NCI-H82 (cell line): ENCODE measurements at places on chromosomes 5 and 9.

- peak; percentile 31 for DNase-seq
Measured at GRCh38 chr5:134240421-134240962, 14.6 kb upstream of the PPP2CA start.

DNA sequence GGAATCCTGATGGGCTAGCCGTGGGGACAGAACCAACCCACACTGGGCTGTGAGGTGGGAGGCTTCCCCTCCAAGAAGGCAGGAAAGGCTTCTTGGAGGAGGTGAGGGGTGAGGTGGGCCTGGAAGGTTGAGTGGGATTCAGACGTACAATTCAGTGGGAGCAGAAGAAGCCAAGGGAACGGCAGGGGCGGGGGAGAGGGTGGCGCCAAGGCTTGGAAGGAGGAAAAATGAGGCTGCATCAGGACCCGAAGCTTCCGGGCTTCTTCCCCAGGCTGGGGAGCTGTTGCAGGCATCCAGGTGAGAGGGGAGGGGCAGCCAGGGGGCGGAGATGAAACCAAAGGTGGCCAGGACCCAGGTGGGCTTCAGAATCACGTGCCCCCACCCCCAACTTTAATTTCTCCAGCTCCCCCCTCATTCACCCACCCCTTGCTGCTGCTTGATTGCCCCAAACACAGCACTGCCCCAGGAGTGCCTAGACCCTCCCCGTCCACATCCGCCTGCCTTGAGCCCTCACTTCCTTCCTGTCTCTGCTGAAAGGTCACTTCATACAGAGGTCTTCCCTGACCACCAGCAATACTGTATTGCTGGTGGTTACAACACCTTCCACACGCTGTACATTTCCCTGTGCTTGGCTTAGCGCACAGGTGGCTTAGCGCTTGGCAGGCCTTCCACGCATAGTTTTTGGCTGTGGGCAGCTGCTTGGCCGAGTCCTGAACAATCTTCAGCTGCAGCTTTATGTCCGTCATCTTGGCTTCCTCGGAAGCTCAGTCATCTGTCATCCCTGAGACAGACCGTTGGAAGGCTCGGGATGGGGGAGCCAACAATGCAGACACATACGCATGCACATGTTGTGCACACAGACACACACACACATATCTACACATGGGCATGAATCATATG, 193.5 kb downstream of the RGS3 start:
- no peak for DNase-seq

DNA sequence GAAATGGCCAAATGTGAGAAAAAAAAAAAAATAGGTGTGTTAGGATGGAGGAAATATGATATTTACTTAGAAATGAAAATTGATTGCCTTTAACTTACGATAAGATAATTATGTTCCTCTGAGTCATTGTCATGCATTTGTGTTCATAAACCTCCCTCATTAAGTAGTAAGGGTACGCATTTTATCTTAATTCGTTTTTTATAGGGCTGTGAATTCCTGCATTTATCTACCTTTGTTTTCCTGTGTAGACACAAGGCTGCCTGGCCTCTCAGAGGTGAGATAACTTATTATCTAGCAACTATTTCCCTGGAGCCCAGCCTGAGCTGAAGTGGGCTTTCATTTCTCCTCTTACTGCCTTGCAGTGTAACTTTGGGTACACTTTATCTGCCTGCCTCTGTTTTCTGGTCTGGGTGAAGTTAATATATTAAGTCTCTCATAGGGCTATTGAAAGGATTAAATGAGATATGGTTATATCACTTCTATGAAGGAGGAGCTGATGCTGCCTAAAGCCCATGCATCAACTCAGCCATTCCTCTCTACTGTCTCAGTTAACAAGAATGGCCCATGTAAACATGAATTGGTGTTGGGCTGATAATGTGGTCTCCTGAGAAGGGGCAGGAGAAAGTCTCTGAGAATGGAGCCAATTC, 103.8 kb upstream of the KLF4 start:
- DNase-seq: no peak

DNA sequence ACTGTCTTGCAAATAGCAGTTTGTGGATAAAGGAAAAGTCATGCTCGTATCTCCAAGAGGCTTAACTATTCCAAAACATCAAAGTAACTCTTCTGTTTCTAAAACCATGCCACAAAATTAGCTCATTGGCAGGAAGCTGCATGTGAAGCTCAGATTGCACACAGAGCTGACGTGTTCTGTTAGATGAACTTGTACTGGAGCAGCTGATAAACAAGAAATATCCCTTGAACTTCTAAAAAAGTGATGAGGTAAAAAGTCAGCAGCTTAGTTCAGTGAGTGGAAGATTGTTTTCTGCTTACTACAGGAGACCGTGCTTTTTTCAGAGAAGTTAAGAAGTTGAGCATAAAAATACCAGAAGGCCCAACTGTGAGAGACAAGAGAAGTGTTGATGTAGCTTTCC, 113.2 kb downstream of the SLC12A2 start:
- DNase-seq: no peak

GRCh38 chr9:100030548-100030947, 68.3 kb downstream of the ERP44 start:
- peak; percentile 65 for DNase-seq

GRCh38 chr9:99249619-99250018, 27.5 kb downstream of the SEC61B start:
- no peak for DNase-seq

DNA sequence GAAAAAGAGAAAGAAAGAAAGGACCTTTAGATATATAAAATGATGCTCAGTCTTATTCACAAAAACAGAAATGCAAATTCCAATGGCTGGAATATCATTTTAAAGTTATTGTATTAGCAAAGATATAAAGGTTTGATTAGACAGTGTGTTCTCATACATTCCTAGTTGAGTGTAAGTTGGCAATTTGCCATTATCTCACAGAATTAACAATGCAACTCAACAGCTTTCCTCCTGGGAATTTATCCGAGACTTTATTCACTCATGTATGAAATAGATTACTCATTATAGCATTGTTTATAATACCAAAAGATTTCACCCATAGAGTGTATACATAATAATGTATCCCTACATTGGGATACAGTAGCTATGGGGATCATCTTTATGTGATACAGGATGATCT, 27.1 kb upstream of the MLLT3 start:
- peak; percentile 4 for DNase-seq

DNA sequence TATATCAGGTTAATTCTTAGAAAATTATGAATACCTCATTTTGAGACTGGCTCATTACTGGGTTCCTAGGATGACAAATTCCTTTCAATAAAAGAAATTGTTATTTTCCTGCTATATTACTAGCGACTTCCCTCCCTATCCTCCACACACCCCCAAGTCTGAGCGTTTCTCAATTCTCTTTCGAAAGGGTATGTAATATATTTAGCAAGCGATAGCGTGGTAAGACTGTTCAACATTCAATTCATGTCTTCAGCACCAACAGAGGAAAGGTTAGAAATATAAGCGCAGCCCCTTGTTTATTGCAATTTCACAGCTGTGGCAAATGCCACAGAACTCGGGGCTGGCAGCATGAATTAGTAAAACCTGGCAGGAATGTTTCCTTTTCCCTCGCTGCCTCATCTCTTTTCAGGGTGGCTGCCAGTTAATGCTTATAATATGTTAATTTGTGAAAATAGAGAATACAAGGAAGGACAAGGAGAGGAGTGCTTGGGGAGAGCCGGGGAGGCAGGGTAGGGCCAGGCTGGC, 152.7 kb upstream of the TBCA start:
- DNase-seq: no peak

DNA sequence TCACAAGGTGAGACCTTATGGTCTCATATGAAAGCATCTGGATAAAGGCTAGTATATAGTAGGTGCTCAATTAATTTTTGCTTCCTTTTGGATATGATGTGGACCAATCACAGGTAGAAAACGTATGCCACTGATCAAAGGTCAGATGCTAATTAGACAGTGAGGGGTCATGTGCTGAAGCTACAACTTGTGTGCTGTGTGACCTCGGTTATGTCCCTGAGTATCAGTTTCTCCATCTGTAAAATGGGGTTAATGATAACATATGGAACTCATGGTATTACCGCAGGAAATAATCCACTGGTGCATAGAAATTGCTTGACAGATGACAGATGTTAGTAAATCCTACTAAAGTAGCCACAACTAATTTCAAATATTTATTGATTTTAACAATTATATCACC, 62.0 kb downstream of the PTPN3 start:
- DNase-seq: no peak

DNA sequence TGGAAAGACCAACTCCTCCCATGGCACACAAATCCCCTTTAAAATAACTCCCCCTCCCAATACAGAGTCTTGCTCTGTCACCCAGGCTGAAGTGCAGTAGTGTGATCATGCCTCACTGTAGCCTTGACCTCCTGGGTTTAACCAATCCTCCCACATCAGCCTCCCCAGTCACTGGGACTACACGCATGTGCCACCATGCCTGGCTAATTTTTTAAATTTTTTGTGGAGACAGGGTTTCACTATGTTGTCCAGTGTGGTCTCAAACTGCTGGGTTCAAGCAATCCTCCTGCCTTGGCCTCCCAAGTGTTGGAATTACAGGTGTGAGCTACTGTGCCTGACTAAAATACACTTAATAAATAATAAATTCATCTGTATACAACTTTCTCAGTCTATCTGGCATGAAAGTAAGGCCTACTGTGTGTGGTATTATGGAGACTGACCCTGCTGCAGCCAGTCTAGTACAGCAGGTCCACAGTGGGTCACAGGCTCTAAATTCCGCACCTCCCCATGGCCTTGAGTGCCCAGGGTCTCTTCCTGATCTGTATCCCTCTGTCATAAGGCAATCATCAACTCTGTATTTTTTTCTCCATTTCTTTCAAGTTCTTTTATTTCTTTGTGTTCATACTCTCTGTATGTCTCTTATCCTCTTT, 169.4 kb downstream of the MAPKAP1 start:
- DNase-seq: no peak

GRCh38 chr5:64166201-64166959, 737 bp downstream of the RNF180 start:
- DNase-seq: peak; percentile 8

DNA sequence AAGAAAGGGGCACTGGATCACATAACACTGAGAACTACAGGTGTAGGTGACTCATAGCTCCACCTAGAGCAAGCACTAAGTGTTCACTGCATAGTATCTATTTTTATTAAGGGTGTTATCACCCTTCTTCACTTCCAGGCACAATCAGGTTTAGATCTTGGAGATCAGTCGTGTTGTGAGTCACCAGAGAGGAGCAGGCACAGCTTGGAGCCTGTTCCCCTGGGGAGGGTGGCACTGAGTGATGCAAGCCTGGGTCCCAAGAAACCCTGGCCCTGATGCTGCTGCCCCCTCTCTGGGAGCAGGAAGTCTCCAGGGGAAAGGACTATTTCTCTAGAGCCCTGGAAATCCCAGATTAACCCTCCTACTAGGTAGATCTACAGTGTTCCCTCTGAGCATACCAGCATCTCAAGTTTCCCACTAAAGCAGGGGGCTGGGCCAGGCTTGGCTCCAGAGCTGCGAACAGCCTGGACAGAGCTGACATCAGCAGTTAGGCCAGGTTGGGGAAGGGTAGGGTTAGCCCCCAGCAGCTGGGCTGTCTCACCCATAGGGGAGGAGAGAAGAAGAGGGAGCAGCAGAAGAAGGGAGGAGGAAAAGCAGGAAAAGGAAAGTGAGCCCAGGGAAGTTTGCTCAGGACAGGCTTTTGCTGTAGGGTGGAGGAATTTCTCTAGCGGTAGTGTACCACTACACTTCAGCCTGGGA, 28.1 kb upstream of the SPINK4 start:
- DNase-seq: peak; percentile 73

DNA sequence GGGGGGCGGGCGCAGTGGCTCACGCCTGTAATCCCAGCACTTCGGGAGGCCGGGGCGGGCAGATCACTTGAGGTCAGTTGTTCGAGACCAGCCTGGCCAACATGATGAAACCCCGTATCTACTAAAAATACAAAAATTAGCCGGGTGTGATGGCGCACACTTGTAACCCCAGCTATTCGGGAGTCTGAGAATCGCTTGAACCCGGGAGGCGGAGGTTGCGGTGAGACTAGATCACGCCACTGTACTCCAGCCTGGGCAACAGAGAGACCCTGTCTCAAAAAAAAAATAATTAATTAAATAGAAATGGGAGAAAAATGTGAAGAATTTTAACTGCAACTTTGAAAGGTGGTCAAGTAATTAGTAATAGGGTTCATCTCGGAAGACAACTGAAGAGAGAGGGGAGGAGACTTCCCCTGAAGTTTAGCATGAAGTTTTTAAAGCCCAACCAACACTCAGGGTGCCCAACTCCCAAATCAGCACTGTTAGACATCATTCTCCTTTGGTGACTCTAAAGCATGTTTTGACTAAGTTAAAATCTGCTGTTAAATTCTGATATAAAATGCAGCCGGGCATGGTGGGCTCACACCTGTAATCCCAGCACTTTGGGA, 1.4 kb upstream of the CSNK1A1 start:
- DNase-seq: no peak

GRCh38 chr9:37801287-37801850, 772 bp downstream of the DCAF10 start:
- peak; percentile 37 for DNase-seq

DNA sequence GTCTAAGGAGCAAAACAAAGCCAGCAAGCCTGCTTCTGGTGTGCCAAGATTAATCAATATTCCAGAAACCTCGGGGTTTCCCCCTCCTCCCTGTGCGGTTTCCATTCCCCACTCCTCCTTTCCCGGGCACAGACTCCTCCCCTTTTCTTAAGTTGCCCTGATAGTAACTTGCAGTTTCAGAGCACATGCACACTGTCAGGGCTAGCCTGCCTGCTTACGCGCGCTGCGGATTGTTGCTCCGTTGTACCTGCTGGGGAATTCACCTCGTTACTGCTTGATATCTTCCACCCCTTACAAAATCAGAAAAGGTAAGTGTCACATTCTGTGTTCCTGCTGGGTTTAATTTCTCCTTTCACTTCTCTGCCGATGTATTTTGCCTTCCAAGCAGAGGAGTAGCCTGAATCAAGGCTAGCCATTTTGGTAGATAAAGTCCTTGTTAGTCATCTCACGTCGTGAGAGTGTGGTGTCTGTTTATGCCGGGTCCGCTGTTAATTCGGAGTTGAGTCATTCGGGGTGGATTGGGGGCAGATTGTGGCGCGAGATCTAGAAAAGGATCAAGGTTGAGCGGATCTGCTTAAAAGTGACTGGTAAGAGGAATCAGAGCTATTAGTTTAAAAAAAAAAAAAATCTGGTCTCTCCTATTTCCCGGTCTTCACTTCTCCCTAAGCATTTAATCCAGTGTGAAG, at the start of gene SLC1A3:
Gene SLC1A3 (plus strand): TSS at position 179 of the 686 bp plus-strand sequence. CDS start 1,818 bp downstream, outside the sequence.
- DNase-seq: peak; percentile 89

GRCh38 chr9:107755246-107755645, 265.7 kb upstream of the KLF4 start:
- DNase-seq: no peak

DNA sequence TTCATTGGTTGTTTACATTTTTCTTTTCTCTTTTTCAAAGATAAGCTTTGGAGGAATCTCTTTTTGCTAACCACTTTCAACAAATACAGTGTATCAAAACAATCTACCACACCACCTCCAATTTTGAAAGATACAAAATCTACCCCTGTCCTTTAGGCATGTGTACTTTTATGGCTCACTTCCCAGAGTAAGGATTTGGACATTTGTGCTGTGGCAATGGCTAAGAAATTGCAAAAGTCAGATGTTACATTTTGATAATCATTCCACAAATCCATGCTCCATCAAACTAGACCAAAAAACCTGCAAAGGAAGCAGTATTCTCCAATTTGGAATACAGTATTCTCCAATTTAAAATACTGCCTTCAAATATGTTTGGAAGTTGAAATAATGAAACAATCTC, 204.9 kb downstream of the MCTP1 start:
- DNase-seq: no peak

GRCh38 chr9:33166231-33167083, 679 bp downstream of the B4GALT1 start:
- DNase-seq: peak; percentile 62
